ENCODE measurements at places on chromosomes 4 and X.

DNA sequence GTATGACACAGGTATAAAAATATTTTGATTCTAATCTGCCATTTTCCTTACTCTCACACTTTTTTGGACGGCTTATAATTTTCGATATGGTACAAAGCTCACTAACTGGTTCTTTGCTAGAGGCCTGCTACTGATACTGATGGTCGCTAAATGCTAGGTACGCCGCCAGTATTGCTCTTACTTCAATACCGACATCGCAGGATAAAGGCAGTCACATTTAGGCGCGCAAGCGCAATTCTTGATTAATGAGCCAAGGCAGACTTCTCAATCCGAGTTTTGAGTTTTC, 557 bp upstream of the USP38 start:
- no peak for DNase-seq

DNA sequence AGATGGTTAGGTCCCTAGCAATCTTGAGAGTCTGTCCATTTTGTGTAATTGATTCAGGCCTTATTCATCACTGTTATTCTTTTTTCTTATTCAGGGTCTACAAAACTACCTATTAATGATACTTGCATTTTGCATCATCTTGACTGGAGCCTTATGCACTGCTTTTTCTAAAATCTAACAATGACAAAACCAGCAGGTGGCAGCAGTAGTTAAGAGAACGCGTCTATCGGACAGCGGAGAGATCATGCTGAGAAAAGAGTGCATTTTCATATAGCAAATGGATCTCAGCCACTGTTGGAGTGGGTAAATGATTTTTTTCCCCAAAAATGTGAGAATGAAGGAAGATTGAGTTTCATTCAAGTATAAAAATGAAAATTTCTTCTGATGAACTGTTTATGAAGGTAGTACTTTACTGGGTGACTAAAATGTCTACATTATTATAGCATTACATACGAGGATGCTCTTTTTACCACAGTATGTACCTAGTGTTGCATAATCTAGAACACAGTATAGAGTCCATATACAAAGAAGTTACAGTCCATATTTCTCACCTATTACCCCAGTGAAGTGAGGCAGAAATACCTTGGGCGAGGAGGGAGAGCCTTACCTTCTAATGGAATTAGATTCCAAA, 43.2 kb downstream of the TMEM144 start:
- no peak for DNase-seq

- DNase-seq = no peak
These were observed 66.6 kb downstream of the TRMT44 start for GRCh38 chr4:8507196-8507570.

GRCh38 chr4:18676526-18676915, 655.0 kb upstream of the LCORL start:
- DNase-seq = no peak

DNA sequence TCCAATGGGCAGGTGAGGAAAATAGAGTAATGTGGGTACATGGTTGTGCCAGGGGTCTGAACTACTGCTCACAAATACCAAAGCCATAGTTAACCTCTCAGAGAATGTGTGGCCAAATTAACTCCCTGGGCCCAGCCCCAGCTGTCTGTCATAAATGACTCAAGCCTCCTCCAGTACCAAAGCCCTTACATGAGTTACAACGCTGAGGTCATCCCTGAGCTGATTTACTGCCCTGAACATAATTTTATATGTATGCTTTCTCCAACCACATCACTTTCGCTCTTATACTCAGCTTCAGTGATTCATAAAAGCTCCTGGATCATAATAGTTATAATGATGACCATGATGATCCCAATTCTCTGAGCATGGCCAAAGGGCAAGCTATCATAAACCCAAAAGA, 283.9 kb downstream of the NKX6-1 start:
- no peak for DNase-seq

DNA sequence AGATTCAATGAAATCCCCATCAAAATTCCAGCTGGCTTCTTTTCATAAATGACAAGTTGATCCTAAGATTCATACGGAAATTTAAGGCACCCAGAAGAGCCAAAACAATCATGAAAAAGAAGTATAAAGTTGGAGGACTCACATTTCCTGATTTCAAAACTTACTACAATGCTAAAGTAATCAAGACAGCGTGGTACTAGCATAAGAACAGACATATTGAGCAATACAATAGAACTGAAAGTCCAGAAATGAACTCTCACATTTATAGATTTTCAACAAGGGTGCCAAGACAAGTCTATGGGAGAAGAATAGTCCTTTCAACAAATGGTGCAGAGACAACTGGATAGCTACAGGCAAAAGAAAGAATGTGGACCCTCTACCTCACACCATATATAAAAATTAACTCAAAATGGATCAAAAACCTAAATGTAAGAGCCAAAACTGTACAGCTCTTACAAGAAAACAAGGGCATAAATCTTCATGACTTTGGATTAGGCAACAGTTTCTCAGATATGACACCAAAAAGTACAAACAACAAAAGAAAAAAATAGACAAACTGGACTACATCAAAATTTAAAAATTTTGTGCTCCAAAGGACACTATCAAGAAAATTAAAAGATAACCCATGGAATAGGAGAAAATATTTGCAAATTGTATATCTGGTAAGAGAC, 28.5 kb downstream of the SASH3 start:
- DNase-seq = no peak

GRCh38 chr4:41475402-41475801, 62.6 kb upstream of the LIMCH1 start:
- no peak for DNase-seq

DNA sequence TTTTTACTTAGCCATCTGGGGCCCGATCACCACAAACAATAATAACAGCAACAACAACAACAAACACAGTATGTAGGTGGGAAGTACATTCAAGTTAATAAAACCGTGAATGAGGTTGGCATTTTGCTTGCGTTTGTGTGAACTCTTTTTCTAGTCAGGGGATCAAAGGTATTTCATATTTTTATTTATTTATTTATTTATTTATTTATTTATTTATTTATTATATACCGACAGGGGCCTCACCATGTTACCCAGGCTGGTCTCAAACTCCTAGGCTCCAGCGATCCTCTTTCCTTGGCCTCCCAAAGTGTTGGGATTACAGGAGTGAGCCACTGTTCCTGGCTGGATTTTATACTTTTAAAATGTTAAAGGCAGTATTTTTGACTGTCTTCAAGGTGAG, 325.4 kb downstream of the RAPGEF2 start:
- DNase-seq = no peak

- DNase-seq = no peak
These were observed 49.5 kb downstream of the STX18 start for GRCh38 chr4:4492161-4492847.

DNA sequence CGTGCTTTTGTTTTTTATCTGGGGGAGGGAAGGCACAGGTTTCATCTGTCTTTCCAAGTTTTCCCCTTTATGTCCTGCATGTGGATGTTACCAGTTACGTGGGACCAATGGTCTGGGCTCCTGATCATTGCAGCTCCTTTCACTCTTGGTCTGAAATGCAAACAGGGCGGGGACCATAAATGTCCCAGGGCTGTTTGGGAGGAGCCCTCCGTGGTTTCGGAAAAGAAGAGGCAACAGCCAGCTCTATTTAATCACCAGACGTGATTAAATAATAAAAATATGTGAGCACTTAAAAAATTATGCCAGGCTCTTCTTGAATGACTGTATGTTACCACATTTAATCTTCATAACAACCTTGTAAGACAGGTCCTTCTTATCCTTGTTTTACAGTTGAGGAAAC, 30.8 kb upstream of the C1GALT1C1 start:
- DNase-seq = no peak

DNA sequence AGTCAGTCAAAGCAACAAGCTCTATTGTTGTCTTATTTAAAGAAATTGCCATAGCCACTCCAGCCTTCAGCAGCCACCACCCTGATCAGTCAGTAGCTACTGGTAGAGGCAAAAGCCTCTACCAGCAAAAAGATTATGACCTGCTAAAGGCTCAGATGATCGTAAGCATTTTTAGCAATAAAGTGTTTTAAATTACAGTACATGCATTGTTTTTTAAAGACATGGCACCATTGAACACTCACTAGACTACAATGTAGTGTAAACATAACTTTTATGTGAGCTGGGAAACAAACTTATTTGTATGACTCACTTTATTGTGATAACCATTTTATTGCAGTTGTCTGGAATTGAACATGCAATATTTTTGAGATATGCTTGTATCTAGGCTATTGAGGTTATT, 32.3 kb upstream of the DYNLT3 start:
- no peak for DNase-seq

- DNase-seq = no peak
These were observed 53.6 kb upstream of the PRPS1 start for GRCh38 chrX:107574711-107575110.

DNA sequence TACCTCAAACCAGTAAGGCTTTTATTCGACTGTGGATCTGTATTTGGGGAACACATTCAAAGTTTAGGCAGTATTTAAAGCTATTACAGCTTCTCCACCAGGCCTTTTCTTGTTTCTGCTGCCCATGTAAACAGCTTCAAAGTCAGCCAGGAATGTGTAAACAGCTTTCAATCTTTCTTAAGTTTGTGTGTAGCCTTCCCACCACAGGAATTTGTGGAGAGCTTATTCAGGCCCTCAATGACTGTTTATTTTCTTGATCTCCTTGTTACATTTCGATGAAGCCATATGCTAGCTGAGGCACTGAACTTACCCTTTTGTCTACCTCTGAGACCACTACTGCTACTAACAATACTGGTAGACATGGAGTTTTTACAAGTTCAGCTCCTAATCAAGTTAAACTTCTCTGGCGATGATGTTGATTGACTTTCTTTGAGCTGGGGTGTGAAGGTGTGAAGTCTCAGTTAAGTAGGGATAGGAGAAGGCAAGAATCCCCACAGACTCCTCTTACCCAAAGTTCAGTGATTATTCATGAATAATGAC, 72.6 kb downstream of the NWD2 start:
- no peak for DNase-seq

GRCh38 chrX:22057667-22058066, 25.5 kb downstream of the PHEX start:
- DNase-seq = no peak

DNA sequence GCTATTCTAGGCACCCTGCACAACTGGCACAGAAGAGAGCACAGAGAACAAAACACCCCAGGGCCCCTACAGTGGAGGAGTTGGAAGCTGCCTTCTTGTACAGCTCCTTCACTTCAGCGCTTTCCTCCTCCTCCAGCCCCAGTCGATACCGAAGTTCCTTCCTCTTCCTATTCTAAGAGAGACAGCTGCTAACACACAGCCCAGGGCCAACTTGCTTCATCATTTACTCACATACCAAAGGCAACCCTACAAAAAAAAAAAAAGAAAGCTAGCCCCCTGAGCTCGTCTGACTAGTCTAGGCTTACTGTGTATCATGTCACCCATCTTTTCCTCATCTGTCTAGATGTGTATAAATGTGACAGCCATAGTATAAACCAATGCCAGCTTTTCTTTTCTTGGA, 64.5 kb downstream of the MID1 start:
- DNase-seq = no peak

GRCh38 chr4:76198411-76199237, 15.0 kb downstream of the SCARB2 start:
- no peak for DNase-seq

DNA sequence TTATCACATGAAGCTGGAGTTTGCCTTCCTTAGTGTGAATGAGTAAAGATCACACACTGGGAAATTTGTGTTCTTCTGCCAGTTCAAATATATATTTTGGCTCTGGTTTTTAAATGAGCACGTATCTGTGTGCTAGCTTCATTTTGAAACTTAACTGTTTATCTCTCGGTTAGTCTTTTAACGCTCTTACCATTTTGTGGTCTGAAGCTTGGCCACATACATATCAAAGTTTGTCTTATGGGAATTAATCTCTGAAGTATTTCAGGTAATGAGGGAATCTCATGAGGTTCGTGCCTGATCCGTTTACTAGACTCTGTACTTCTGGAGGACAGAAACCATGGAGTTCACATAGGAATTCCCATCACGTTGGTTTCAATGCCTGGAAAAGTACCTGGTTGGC, 13.8 kb downstream of the ATP10D start:
- DNase-seq = no peak

GRCh38 chrX:36856849-36857248, 151.3 kb upstream of the FAM47C start:
- DNase-seq = no peak

GRCh38 chrX:103464072-103464773, 55.1 kb downstream of the RAB40A start:
- DNase-seq = peak; percentile 11

DNA sequence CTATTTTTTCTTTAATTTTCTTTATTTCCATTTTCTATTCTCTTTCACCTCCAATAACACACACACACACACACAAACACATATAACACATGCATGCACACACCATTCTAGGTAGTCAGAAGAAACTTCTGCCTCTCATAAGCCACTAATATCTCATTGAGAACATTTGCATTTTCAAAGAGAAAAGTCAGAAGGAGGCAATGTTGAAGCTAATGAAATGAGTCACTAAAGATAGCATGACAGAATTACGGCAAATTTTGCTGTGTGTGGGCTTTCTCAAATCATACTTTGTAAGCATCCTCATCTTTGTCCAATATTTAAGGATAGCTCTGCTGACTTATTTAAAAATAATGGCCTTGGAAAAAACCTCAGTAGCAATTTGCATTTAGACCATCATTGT, 291.3 kb downstream of the GUCY2F start:
- no peak for DNase-seq

DNA sequence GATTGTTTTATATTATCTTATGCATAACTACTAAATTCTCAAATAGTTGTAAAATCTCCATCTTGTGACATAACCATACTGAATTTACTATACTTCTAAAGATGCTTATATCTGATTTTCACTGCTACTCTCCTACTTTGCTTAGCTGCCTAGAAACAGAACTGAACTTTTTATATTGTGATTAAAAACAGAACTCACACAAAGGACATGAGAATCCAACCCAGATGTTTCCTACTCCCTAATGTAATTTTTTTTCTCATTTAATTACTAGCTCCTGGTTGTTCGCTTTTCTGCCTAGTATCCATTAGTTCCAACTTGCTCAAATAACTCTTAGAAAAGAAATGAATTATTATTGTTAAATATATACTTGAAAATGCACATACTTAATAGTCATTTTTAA, 283.5 kb upstream of the ACTRT1 start:
- no peak for DNase-seq

DNA sequence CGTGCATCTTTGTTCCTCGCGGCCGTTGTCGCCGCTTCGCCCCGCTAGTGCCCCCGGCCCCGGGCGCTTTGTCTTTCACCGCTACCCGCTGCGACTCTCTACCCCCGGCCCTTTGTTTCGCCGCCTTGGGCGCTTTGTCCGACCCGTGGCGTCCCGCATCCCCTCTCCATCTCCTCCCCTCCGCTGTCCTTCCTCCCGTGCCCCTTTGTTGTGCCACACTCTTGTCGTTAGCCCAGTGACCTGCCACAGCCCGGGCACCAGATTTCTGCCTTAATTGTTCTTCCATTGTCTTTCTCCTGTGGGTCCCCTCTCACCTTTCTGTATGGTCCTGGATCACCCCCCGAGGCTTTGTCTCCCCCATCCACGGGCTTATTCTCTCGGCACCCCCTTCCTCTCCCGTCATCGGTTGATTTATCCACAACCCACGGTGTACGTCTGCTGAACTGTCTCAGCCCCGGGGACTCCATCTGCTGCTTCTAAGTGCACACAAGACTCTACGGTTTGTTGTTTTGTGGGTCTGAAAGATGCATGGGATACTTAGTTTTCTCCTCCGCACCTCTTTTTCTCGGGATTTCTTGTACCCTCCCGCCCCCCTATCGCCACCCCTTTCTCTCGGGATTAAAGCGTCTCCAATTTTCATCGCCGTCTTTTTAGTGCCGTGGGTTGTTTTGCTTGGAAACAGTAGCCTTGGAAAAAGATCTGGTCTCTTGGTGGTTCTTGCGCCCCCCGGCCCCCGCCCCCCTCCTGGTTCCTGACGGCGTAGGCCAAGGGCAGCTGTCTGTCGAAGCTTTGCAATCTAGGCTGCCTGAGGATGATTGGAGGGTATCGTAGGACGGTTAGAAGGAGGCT, 783 bp downstream of the RBPJ start:
- no peak for DNase-seq

Measured in T-helper 17 cell (primary cell).